ENCODE measurements at places on chromosomes 5 and 9.

- DNase-seq: no peak
Measured at GRCh38 chr5:171801839-171802238, 16.2 kb downstream of the SMIM23 start.

DNA sequence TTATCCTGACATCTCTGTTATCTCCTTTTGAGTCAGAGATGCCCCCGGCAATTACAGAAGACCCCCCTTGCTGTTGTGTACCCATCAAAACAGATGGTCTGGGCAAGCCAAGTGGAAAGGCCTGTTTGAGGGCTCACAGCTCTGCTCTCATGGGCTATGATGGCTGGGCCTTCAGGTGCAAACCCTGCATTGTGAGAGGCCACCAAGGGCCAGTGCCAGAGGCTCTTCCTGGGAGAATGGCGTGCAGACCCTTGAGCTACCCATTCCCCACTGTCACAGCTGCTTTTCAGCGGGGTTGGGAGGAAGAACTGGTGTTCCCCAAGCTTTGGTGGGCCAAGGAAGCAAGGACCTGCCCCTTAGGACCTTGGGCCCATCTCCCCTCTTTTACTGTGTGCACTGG lies 174.7 kb upstream of the PPP1R26 start:
- no peak for DNase-seq

- DNase-seq: no peak
Measured at GRCh38 chr5:32096891-32097595, 77.1 kb downstream of the GOLPH3 start.

- peak; percentile 53 for DNase-seq
Measured at GRCh38 chr5:74767579-74767913, 497 bp downstream of the NSA2 start.

GRCh38 chr5:76818844-76819831 lies at the start of gene F2RL1:
F2RL1 (plus strand) TSS chr5:76819030; CDS start chr5:76819183, 153 bp downstream.
- DNase-seq: peak; percentile 94

- peak; percentile 71 for DNase-seq
Measured at GRCh38 chr5:149260761-149261160, 10.9 kb upstream of the AFAP1L1 start.
